AG20443 (cell line): ENCODE measurements at places on chromosomes 1 and 21.

DNA sequence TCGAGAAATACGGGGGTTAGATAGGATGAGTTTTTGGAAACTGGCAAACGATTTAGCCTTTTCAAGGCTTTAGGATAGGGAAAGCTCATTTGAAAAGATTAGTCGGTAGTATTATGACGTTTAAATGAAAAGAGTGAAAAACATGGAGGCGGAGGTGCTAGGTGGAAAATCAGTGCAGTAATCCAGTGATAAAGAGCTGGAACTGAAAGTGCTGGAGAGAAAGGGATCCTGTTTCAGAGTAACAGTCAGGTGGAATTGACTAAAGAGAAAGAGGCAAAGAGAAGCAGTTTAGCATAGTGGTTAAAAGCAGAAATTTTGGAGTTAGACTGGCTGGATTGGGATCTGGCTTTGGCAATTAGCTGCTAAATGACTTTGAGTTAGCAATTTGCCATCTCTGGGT lies 945 bp downstream of the WDR3 start:
- no peak for DNase-seq

DNA sequence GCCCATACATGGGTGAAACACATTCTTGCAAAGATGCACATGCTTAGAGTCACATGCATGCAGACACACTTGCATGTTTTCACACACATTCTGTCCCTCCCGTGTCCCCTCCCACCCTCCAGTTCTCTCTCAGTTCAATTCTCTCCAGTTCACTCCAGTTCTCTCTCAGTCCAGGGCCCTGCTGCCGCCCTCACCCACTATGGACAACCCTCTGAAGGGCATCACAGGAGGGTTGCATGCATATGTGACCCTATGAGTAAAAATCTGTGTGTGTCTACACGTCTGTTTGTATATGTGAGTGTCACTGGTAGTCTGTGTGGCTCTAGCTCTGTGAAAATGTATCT lies 21.8 kb upstream of the ADGRB2 start:
- no peak for DNase-seq

DNA sequence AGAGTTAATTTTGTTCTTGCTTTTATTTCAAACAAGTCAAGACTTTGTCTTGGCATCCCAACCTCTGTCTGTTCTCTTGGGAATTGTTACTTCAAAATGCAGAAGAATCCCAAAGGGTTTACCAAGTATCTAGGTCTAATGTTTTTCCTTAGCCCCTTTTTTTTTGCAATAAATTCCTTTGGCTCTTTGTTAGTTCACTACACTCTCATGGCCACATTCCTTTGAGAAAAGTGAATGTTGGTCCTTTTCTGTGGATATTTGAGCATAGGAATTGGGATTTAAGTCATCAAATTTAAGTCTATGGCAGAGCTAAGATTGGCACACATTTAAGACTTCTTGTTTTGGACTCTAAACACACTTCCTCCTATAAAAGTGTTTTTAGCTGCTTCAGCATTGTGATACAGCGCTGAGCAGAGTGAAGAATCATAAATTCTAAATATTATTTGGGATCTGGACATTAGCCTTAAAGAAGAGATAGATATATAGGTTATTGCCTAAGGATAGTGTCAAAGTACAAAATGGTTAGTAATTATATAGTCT lies 1.9 kb downstream of the BTF3L4 start:
- peak; percentile 14 for DNase-seq

DNA sequence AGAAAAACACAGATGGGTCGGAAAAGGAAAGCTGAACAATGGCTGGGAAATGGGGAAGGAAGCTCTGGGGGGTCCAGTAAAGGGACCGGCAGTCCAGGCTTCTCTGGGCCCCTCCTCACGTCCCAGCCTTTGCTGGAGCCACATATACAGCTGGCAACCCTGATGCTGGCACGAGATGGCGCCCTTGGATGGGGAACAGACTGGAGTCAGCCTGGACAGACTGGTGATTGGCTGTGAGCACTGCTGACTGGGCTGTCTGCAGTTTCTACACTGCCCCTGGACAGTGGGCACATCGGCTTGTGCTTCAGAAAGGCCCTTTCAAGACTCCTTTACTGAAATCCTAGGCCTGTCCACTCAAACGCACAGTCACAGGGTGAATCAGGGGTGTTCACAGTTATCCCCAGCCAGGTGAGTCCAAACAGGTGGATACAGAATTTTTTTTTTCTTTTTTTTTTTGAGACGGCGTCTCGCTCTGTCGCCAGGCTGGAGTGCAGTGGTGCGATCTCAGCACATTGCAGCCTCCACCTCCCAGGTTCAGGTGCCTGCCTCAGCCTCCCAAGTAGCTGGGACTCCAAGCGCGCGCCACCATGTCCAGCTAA lies 31.1 kb upstream of the ZBTB40 start:
- peak; percentile 94 for DNase-seq

DNA sequence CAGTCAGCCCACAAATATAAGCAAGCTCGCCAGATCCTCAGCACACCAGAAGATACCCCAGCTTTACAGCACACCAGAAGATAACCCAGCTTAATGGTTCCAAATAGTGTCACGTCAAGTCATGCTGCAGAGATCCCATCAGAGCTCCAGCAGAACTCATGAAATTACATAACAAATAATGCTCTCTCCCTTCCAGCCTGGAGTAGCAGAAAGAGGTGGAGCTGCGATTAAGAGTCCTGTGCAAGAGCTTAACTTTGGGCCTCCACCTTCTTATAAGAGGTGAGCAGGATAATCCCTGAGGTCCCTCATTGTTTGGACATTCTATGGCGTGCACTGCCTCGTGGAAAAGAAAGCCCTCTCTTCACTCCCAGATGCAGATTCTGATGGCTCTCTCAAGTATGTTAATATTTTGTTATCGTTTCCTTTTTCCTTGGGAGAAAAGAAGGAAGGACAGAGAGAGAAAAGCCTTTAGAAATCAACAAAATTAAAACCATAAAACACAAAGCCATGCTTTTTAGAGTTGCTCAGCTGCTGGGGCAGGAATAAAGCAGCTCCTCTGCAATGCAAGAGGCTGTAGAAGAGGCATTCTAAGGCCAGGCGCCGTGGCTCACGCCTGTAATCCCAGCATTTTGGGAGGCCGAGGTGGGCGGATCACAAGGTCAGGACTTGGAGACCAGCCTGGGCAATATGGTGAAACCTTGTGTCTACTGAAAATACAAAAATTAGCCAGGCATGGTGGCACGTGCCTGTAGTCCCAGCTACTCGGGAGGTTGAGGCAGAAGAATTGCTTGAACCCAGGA lies 59.1 kb downstream of the GLUL start:
- DNase-seq: no peak

GRCh38 chr21:26506956-26507355 lies 66.1 kb downstream of the CYYR1 start:
- peak; percentile 66 for DNase-seq

GRCh38 chr1:17728123-17728712 lies 26.9 kb upstream of the ACTL8 start:
- no peak for DNase-seq

DNA sequence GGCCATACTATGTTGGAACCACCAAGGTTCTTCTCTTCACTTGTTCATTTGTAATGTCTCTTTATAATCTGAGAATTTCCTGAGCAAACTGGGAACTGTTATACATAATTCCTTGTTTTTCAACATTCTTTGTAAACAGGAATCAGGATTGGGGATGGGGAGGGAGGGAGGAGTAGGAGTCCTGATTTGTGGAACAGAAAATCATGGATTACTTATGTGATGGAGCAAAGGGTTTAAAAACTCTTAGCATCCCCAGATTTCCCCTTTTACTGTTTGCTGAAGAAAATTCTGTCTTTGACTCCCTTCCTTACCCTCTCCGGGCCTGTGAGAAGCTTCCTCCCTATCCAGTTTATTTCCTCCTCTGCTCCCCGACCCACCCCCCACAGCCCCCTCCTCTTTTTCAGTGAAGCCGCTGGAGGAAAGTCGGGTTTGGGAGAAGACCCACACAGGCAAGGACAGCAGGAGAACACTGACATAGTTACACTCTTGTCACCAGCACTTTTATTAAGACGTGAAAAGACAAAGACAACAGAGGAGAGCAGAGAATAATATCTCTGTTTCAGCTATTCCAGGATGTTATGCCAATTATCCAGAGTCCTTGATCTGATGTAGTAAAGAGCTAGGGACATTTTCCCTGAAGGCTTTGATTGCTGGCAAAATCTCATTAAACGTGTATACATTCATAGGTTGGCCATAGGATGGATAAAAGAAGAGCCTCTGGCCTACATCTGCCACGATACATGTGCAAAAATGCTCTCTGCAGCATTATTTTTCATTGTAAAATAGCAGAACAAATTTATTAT lies 4.6 kb upstream of the NBPF1 start:
- no peak for DNase-seq

GRCh38 chr1:19435181-19435580 lies 50.2 kb downstream of the CAPZB start:
- peak; percentile 58 for DNase-seq

GRCh38 chr1:244231193-244231571 lies 180.1 kb downstream of the ZBTB18 start:
- DNase-seq: peak; percentile 20

DNA sequence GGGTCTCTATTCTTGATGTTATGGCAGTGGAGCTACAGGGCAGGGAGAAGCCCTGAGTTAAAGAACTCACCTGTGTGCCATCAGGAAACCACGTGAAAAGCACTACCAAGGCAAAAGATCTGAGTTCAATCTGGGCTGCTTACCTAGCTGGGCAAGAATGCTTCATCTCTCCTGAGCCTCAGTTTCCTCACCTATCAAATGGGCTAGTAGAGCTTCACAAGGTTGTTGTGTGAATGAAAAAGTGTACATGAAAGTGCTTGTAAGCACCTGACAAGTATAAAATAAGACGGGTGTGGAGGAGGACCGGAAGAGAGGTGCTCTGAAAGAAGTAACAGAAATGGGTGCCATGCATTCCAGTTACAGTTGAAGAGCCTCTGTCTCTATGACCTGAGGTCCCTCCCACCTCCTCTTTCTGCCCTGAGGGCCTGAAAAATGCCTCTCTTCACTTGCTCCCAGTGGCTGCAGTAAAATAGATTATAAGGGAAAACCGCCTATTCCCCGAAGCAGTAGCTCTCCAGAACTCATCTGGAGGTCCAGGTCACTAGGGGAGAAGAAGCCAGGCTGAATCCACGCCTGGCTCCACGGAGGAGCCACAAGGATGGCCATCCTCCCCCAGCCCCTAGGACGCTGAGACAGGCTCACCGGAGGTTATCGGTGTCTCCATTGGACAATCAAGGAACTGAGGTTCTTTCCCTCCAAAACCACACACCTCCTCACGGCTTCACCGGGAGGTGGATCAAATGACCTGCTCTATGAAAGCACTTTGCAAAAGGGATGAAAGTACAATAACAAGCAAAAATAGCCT lies 1.4 kb downstream of the GPR161 start:
- no peak for DNase-seq

- DNase-seq: peak; percentile 37
Observed at GRCh38 chr1:31627930-31628559, 10.6 kb downstream of the HCRTR1 start.

DNA sequence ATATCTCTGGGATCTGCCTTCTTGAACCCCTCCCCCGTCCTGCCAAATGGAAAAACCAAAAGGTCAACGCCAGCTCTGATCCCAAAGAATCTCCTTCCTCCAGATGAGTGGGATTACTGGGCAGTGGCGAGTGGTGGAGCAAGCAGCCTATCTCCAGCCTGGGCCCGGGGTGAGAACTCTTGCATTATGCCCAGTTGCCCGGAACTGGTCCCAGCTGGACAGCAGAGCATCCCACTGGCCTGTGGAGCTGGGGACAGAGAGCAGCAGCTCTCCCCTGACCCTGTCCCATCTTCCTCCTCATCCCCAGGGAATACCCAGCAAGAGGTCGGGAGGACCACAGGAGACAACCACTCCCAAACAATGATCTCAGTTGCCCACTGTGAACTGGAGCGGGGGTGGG lies 130.5 kb downstream of the TMEM53 start:
- no peak for DNase-seq

GRCh38 chr1:7469255-7469938 lies 301.7 kb upstream of the VAMP3 start:
- peak; percentile 85 for DNase-seq

DNA sequence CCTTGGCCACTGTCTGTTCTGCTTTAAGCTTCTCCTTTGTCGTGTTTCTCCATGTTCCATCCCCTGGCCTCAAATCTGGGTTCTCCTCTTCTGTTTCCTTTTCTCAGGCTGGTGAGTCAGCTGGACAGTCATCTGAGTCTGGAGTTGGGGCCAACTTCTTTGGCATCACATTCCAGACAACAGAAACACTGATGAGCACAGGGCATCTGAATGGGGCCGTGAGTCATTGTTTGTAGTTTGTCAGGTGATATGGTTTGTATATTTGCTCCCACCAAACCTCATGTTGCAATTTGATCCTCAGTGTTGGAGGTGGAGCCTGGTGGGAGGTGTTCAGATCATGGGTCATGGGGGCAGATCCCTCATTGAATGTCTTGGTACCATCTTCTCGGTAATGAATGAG lies 14.3 kb upstream of the OLIG2 start:
- peak; percentile 85 for DNase-seq

- no peak for DNase-seq
Observed at GRCh38 chr21:34649400-34649799, 19.4 kb upstream of the CLIC6 start.

GRCh38 chr1:29809446-29810120 lies 573.3 kb downstream of the PTPRU start:
- peak; percentile 4 for DNase-seq

DNA sequence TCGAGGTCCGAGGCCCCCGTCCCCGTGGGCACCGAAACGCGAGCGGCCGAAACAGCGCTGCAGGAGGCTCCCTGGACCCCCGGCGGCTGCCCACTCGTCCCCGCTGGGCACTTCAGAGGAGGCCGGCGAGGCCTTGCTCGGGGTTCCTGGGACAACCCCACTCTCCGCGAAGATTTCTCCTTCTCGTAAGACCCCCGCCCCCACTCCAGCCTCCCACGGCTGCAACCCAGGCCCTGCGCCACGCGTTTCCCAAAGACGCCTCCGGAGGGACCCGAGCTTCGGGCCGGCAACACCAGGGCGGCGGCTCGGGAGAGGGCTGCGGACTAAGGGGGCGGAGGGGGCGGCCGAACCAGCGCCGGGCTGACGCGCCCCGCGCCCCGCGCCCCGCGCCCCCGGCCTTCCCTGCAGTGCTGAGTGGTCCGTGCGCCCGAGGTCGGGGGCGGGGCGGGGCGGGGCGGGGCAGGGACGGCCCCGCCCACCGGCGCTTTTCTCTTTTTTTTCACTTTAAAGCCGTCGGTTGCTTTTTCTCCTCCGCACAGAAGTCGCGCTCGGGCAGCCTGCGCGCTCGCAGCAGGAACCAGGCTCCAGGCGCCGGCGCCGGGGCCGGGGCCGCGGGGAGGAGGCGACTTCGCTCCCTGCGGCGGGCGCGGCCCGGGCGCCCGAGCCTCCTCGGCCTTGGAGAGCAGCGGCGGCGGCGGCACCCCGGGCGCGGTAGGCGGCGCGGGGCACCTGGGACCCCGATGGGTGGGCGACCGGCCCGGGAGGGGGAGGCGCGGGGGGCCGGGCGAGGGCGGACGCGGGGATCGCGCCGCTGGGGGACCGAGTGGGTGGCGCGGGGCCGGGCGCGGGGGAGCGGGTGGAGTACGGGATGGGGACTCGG lies at the start of gene SPSB1:
Gene SPSB1 (plus strand): TSS at position 534 of the 880 bp plus-strand sequence. CDS start 62,998 bp downstream, outside the sequence.
- peak; percentile 81 for DNase-seq

- peak; percentile 35 for DNase-seq
Observed at GRCh38 chr1:34199927-34200326, 23.2 kb downstream of the C1orf94 start.

DNA sequence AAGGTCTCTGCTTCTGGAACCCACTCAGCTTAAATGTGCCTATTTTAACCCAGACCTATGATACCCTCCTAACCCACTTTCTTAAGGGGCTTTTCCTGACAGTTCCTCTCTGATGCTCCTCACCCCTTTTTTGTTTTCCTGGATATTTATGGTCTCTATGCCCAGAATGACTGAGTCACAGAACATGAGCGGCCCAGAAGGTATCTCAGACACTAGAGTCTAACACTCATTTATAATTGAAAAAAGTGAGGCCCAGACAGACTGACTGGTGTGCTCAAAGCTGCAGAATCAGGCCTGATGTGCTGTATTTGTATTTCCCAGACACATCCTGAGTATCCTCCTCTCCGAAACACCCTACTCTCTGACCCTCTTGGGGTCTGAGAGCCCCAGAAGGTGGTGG lies 44.0 kb downstream of the LRRC71 start:
- DNase-seq: peak; percentile 28
